ENCODE measurements at places on chromosomes 4 and X. TPM values are rescaled to one million over a fixed set of nuclear protein-coding genes. Genes with fewer than 3 reads are reported as not detected.
A peak's percentile ranks its signal among the peaks of the same experiment; 100 is the strongest.

Gene NXF2B
- not detected for total RNA-seq

Gene MOSPD2
- total RNA-seq: 8.9 TPM

Gene BBS12
- total RNA-seq: 8.3 TPM

Gene RAB9B
- total RNA-seq: 0.07 TPM

Gene GPR50
- total RNA-seq: not detected

Gene FAM47A
- total RNA-seq: not detected

Gene SLC34A2
- total RNA-seq: not detected

Gene FGFR3
- 2.5 TPM for total RNA-seq

- no peaks in the 10 kb centered on the region for H3K36me3 ChIP-seq
- H3K27ac ChIP-seq: no peak overlapping the region
- no peak overlapping the region for H3K4me3 ChIP-seq
- peaks cover 58% of the 10 kb centered on the region for H3K27me3 ChIP-seq
- no peak for DNase-seq
- H3K4me1 ChIP-seq: no peaks in the 10 kb centered on the region
Observed at GRCh38 chr4:69577245-69577644, 62.2 kb downstream of the UGT2A2 start.

DNA sequence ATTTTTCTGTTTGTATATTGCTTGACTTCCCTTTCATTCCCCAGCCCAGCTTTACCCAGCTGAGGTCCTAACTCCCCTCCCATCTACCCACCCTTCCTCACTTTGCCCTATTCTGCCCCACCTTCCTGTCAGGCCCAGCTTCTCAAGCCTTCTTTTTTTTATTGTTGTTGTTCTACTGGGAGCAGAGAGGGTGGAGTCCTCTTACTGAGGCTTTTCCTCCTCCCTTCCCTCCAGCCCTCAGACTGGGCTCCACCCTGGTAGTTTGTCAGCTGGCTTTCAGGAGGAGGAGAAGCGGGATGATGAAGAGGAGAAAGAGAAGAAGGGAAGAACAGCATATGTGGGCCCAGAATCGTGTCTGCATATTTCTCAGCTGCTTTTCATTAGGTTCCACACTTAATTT is 3.2 kb upstream of the KLF8 start:
- peaks cover 60% of the 10 kb centered on the region for H3K27me3 ChIP-seq
- H3K36me3 ChIP-seq: peaks cover 5% of the 10 kb centered on the region
- H3K4me3 ChIP-seq: no peak overlapping the region
- H3K4me1 ChIP-seq: peaks cover 9% of the 10 kb centered on the region
- no peak for DNase-seq

GRCh38 chr4:83282049-83282535 is 2.5 kb downstream of the COQ2 start:
- H3K27ac ChIP-seq: peak overlapping the region; percentile 3
- H3K36me3 ChIP-seq: no peaks in the 10 kb centered on the region
- H3K27me3 ChIP-seq: no peaks in the 10 kb centered on the region

DNA sequence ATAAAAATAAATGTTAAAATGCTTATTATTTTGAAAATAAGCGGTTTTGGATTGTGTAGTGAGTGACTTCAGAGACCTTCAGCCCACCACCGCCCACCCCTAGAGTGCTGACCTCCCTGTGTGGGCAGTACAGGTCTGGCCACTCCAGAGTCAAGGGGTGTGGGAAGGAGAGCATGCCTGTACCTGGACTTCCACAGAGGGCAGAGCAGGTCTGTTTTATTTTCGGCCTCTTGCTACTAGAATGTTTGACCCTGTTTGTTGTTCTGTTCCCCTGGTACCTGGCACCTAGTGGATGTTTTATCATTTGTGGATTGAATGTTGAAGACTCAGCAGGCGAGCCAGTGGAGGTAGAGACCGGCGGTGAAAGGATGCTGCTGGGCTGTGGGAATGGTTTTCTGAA is 14.3 kb downstream of the PIGG start:
- no peak overlapping the region for H3K4me3 ChIP-seq
- H3K27ac ChIP-seq: no peak overlapping the region
- H3K36me3 ChIP-seq: peaks cover 92% of the 10 kb centered on the region
- H3K4me1 ChIP-seq: no peaks in the 10 kb centered on the region
- H3K27me3 ChIP-seq: no peaks in the 10 kb centered on the region
- DNase-seq: no peak

DNA sequence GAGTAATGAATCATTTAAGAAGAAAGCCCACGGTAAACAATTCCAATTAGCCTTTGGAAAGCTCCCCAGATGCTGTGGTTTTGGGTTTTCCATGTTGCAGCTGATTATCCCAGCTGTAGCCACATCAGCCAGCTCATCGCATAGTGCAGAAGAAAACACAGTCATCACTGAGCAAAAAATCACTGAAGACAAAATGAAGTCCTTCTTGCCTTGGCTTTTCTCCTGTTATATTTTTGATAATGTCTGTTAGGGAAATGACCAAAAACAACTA is 193.0 kb upstream of the C1QTNF7 start:
- no peak overlapping the region for H3K4me3 ChIP-seq
- peak; percentile 79 for DNase-seq
- no peak overlapping the region for H3K27ac ChIP-seq
- H3K27me3 ChIP-seq: no peaks in the 10 kb centered on the region
- H3K4me1 ChIP-seq: peaks cover 17% of the 10 kb centered on the region

DNA sequence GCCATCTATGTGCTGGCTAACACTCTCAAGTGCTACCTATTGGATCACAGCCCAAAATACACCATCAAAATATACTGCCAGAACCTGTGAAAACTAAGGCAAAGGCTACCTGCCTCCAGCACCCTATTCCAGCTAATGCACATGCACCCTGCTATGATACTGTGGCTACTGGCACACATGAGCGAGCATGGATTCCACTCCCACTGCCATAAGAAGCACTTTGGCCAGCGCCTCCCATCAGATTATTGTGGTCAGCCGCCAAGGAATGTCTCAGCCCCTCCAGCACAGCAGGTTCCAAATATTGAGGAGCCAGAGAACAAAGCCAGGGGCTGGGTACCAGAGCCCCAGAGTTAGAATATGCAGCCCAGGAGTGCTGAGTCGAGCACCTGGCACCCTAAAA is 32.5 kb upstream of the TMPRSS11F start:
- no peaks in the 10 kb centered on the region for H3K27me3 ChIP-seq
- no peaks in the 10 kb centered on the region for H3K36me3 ChIP-seq
- H3K4me3 ChIP-seq: no peak overlapping the region
- no peak overlapping the region for H3K27ac ChIP-seq
- no peaks in the 10 kb centered on the region for H3K4me1 ChIP-seq

DNA sequence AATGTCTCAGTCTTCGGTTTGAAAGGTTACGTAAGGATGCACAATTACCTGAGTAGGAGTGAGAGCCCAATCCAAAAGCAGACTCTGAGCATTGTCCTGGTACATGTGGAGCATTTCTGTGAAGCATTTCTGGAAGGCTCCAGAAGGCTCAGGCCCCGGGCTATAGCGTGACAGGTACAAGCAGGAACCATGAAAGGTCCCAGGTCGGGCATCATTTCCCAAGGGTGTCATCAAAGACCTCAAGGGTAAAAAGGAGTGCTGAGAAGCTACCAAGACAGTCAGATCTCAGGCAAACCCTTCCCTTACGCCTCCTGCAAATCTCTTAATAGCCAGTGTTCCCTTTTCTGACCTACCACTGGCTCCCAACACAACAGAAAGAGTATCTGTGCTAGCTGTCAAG is 30.8 kb downstream of the GPC4 start:
- H3K4me1 ChIP-seq: no peaks in the 10 kb centered on the region
- no peaks in the 10 kb centered on the region for H3K36me3 ChIP-seq
- DNase-seq: no peak
- no peak overlapping the region for H3K4me3 ChIP-seq

- no peak overlapping the region for H3K4me3 ChIP-seq
- H3K36me3 ChIP-seq: no peaks in the 10 kb centered on the region
Observed at GRCh38 chrX:10030570-10030969, 63.4 kb downstream of the CLDN34 start.

DNA sequence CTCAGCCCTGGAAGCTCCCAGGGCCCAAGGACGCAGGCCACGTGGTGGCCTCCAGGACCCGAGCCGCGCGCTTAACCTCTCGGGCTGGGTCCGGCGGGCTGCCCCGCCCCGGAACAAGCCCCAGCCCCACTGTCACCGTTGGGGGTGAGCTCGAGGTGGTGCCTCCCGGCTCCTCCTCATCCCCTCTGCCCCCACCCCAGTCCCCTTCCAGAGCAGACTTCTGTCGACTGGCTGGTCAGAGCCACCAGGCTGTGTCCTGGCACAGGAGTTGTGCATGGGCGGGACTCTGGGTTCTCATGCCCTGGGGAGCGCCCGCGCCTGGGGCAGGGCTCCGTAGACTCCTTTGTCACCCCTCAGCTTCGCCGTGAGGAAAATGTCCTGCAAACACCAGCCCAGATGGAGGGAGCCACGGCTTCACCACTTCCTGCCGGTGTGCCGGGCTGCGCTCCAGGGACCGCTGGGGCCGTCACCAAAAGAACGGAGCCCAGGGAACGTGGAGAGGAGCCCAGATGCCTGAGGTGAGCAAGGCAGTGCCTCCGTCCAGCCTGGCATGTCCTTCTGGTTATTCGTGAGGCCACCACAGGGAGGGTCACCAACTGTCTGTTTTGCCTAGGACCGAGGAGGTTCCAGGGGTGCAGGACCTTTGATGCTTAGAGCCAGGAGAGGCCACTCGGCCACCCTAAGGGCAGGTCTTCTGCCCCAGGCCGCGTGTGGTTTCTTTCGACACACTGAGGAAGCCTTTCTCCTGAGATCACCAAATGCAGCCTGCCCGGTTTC is 7.1 kb upstream of the RGS12 start:
- peak overlapping the region; percentile 50 for H3K4me3 ChIP-seq
- H3K4me1 ChIP-seq: peaks cover 18% of the 10 kb centered on the region
- peak overlapping the region; percentile 69 for H3K27ac ChIP-seq
- peak; percentile 74 for DNase-seq

- peak; percentile 11 for DNase-seq
- no peak overlapping the region for H3K4me3 ChIP-seq
- no peak overlapping the region for H3K27ac ChIP-seq
- H3K4me1 ChIP-seq: no peaks in the 10 kb centered on the region
Observed at GRCh38 chrX:48278958-48279357, 23.8 kb downstream of the SSX1 start.

GRCh38 chr4:162682651-162683050 is 484.0 kb downstream of the NAF1 start:
- H3K27ac ChIP-seq: peak overlapping the region; percentile 83
- H3K27me3 ChIP-seq: no peaks in the 10 kb centered on the region
- peak; percentile 8 for DNase-seq
- H3K36me3 ChIP-seq: no peaks in the 10 kb centered on the region

GRCh38 chr4:185921583-185922555 is 109.9 kb upstream of the SORBS2 start:
- no peaks in the 10 kb centered on the region for H3K36me3 ChIP-seq

GRCh38 chrX:108699368-108699767 is 37.0 kb downstream of the IRS4 start:
- H3K27me3 ChIP-seq: peaks cover 68% of the 10 kb centered on the region
- no peaks in the 10 kb centered on the region for H3K4me1 ChIP-seq
- H3K4me3 ChIP-seq: no peak overlapping the region
- H3K27ac ChIP-seq: no peak overlapping the region

Measured in MCF 10A (cell line).